ENCODE measurements at places on chromosomes 11 and 22. TPM values are rescaled to one million over a fixed set of nuclear protein-coding genes. Genes with fewer than 3 reads are reported as not detected.

The PSMA1 gene
- total RNA-seq = 125 TPM

The OR52I1 gene
- not detected for total RNA-seq

The SYT12 gene
- under 0.01 TPM for total RNA-seq

The DRD2 gene
- total RNA-seq = not detected

The NCR3LG1 gene
- 27.6 TPM for total RNA-seq

The CST6 gene
- 0.20 TPM for total RNA-seq

The CD248 gene
- total RNA-seq = 135 TPM

The TH gene
- not detected for total RNA-seq

The OR10A5 gene
- not detected for total RNA-seq
